H1 (cell line): ENCODE measurements at places on chromosomes 6 and 20. TPM values are rescaled to one million over a fixed set of nuclear protein-coding genes. Genes with fewer than 3 reads are reported as not detected.

DNA sequence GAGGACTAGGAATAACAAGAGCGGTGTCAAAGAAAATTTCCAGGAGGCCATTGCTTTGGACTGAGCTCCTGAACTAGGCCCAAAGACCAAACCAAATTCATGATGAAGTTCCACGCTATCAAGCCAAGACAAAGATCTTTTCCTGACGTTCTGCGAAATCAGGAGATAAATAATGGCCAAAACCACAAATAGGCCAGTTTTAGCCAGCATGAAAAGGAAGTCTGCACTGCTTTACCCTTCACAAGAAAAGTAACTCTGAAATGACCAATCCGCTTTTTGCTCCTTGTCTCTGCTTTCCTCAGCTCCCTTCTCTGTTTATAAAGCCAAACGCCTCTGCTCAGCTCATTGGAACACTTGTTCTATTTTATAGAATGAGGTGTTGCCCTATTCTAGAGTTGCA, 6.7 kb downstream of the NCOA5 start:
- DNase-seq: no peak

- no peak for DNase-seq
These were observed 91.2 kb upstream of the TMEM181 start for GRCh38 chr6:158468666-158469065.

APOM gene
- total RNA-seq: 3.4 and 3.8 TPM in 2 replicates

GRCh38 chr6:158906926-158907325, 87.8 kb upstream of the EZR start:
- no peak for DNase-seq

DNA sequence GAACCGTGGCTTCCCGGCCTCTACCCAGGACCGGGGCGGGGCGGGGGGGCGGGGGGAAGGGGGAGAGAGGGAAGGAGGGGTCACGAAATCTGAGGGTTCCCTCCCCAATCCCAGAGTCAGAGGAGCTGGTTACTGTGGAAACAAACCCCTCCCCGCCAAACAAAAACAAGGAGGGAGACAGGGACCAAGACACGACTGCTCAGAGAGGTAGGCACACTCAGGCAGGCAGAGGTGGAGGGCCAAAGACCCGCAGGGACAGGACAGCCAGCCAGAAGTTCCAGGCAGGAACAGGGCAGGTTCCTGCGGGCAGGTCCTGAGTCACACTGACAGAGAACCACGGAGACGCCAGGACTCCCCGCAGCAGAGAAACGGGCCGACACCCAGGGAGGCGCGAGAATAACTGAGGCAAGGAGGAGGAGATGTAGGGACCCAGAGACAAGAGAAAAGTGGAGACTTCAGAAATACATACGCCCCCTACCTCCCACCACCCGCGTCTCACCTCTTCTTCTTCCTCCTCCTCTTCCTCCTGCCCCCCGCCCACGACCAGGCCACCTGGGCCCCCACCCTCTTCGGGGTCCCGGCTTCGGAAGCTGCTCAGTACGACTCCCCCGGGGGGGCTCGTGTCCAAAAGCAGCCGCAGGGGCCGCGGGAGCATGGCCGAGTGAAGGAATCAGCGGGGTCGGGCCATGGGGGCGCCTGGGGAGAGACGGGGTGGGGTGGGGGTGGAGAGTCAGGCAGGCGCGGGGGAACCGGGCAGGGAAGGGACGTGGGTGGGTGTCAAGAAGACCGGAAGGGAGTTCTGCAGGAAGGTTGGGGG, 578 bp downstream of the RGL2 start:
- no peak for DNase-seq

CABLES2 gene
- total RNA-seq: 8.0 TPM in 2 replicates

RFX6 gene
- total RNA-seq: not detected in 2 replicates

GRCh38 chr6:30741063-30741779, 1.3 kb downstream of the FLOT1 start:
- no peak for DNase-seq

GRCh38 chr6:45972795-45973503, 42.7 kb downstream of the CLIC5 start:
- no peak for DNase-seq

GRCh38 chr20:31581391-31581790, 23.7 kb upstream of the ID1 start:
- no peak for DNase-seq

GRCh38 chr6:3228771-3229565, 1.5 kb upstream of the TUBB2B start:
- no peak for DNase-seq

DNA sequence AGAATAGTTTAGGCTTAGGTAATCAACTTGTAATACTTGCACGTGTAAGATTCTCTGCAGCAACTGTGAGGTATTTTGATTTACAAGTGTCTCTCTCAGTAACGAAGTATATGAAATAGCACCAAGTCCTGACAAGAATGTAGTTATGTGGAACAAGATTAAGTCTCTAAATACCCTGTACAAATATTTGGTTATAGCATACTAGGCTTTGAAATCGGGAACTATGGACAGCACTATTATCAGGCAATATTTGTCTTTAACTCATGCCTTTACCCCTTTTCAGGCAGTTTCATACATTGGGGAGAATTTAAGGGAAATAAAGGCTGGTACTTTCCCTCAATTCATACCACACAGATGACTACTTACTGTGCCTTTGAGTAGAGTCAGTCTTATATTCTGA, 93.2 kb downstream of the GRIK2 start:
- no peak for DNase-seq

DNA sequence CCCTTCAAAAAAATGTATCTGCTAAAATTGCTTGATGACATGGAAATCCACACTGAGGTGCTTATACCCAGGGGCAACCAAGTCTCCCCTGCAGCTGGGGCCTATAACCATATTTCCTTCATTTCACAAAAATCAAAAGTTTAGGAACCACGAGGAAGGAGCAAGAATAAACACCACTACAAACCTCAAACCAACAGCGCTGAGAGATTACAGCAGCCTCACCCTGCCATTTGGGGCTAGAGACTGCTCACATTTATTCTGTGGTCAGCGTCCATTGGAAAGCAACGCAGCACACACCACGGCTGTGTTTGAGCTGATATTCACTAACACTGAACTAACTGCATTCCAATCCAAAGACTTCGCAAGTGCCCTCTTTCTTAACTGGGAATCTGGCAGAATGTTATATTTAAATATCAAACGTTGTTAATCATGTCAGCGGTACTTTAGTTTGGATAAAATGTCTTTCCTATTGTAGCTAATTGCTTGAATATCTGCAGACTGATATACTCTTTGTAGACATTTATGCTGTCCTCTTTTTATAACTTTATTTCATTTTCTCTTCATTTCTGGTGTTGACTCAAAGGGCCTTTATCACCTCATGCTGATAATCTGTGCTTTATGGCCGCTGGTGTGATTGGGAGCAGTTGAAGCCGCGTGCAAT, 94.6 kb downstream of the FOXA2 start:
- DNase-seq: no peak

GRCh38 chr6:145015739-145016558, 719.4 kb downstream of the EPM2A start:
- no peak for DNase-seq

DNA sequence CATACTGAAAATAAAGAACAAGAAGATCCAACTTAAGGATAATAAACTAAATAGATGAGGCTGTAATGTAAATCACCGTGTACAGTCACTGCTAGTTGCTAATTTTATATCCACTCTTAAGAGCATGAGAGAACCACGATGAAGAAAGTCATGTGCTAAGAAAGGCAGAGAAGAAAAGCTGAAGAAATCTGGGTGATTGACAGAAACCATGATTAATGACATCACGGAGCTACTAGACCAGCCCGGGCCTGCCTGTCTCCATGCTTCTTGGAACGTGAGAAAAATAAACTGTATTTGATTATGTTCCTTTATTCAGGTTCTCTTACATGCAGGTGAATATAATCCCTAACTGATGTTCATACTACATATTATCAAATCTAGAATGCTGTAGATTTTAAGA, 84.2 kb upstream of the E2F3 start:
- DNase-seq: no peak

LINC00237 gene
- 0.28 and 0.69 TPM in 2 replicates for total RNA-seq

DNA sequence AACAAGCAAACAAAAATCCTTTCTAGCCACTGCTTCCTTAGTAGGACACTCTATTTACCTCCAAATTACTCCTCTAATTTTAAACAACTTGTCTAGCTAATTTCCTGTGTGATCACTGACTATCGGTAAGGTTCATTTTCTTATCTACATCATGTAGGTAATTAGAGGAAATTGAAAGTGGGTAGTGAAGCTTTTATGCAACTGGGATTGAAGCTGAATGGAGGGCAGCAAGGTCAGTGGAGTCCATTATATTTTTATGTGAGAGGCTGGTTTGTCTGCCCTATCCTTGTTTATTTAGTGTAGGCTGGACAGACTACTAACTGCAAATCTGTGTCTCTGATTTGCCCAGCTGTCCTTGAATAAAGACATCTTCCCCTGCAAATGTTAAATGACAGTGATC, 88.5 kb upstream of the SIM1 start:
- DNase-seq: no peak

DNA sequence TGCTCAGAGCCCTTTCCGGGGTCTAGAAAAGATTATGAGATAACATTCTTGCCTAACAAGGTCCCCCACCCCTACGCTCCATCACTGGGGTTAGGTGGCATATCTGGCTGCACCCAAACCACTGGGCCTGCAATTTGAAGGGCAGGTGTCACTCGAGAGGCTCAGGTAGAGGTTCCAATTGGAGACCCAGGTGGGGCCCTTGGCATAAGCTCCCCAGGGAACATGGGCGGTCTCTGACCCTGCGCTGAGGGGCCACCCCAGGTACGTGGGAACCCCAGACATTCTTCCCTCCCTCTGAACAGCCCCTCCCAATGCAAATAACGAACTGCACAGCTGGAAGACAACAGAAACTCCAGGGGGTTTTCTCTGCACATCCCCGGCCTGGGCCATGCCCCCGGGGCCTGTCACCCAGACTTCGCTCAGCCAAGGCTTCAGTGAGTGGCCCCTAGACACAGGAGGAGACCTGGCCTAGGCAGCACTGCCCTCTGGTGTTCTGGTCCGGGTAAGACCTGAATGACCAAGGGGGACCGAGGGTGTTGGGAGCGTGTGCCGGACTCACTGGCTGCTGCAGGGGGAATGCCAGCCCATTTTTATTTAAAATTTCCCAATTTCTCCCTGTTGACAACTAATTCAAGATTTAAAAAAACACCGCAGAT, 47.5 kb downstream of the DSTN start:
- DNase-seq: peak; percentile 88

DNA sequence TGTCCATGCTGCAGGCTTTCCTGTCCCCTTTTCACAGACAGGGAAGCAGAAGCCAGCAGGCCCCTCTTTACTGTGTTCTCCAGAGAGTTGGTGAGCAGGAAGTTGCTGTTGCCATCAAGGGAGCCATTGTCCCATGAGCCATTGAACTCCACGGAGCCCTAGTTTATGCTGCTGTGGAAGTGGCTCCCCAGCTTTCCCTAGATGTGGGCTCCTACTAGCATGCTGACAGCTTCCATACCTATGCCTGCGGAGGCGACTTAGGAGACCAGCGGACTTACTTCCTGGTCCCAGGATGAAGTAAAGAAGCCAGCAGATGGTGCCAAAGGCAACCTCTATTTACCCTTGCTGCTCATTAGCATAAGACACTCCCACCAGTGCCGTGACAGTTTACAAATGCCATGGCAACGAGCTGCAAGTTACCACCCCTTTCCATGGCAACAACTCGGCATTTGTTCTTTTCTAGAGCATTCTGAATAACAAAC, 30.8 kb upstream of the FKBP1A start:
- peak; percentile 80 for DNase-seq

POM121L2 gene
- 0.09 and 0.17 TPM in 2 replicates for total RNA-seq

PAK5 gene
- total RNA-seq: 0.44 and 0.80 TPM in 2 replicates

DNA sequence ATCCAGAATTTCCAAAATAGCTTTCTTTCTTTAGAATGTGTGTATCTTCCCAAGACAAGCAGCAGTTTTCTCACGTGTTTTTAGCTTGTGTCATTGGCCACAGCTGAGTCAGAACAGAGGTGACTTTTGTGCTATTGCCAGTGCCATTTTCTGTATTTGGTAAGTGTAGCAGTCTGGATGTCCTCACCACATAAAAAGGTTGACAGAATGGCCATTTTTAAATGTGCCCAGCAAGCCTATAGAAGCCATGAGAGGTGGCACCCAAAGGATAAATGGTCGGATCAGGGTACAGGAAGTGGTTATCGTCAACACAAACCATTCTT, 269.5 kb upstream of the HSF2 start:
- no peak for DNase-seq

DNA sequence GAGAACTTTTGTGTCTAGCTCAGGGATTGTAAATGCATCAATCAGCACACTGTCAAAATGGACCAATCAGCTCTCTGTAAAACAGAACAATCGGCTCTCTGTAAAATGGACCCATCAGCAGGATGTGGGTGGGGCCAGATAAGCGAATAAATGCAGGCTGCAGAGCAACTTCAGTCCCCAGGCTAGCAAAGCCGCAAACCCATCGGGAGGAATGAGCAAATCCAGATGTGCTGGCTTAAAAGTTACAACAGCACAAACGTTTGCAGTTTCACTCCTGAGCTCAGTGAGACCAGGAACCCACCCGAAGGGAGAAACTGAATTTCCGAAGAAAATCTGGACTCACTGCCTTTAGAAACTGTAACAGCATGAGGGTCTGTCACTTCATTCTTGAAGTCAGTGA, 21.9 kb upstream of the MBOAT1 start:
- no peak for DNase-seq

CAP2 gene
- total RNA-seq: 8.2 and 10.0 TPM in 2 replicates

ZSCAN23 gene
- 4.2 and 5.3 TPM in 2 replicates for total RNA-seq

DNA sequence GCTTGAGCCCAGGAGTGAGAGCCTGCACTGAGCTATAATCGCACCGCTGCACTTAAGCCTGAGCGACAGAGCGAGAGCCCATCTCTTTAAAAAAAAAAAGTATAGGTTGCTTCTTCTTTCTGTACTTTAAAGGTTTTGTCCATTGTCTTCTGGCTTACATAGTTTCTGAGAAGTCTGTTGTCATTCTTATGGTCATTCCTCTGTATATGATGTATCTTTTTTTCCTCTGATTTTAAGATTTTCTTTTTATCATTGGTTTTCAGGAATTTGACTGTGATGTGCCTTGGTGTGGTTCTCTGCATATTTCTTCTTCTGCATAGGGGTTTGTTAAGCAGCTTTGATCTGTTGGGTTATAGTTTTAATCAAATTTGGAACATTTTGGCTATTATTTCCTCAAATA, 29.1 kb downstream of the QRSL1 start:
- no peak for DNase-seq

GRCh38 chr20:20363799-20364592, 3.9 kb upstream of the INSM1 start:
- peak; percentile 84 for DNase-seq

DEFB132 gene
- not detected in 2 replicates for total RNA-seq

ZBP1 gene
- total RNA-seq: not detected in 2 replicates

- no peak for DNase-seq
These were observed 101.1 kb downstream of the ZFAND3 start for GRCh38 chr6:37920667-37921066.

GRCh38 chr6:160030103-160030502, 61.2 kb downstream of the IGF2R start:
- peak; percentile 25 for DNase-seq

POPDC3 gene
- total RNA-seq: 2.4 and 3.7 TPM in 2 replicates

SLC22A16 gene
- not detected in 2 replicates for total RNA-seq

GPR6 gene
- total RNA-seq: 0.27 and 0.37 TPM in 2 replicates

PI3 gene
- total RNA-seq: not detected in 2 replicates

SRC gene
- 28.8 and 29.8 TPM in 2 replicates for total RNA-seq
